ENCODE measurements at places on chromosomes 3 and 15.

GRCh38 chr3:41318520-41318919, 119.2 kb downstream of the CTNNB1 start:
- no peak for ATAC-seq

DNA sequence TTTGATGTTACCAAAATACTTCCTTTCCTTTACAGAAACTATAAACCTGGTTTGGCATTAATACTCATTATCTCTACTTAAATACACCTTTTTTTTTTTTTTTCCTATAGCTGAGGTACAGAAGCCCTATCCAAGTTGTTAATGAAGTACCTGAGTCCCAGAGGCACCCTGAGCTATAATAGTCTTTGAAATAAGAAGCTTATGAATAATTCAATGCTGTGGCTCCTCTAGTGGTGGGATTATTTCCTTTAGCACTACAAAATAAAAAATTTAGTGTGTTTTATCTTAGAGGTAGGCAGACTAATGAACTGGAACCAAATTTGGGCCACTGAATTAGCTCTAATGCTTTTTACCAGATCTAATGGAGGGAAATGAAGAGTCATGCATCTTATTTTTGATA, 611.9 kb downstream of the EDEM1 start:
- ATAC-seq, result no peak

DNA sequence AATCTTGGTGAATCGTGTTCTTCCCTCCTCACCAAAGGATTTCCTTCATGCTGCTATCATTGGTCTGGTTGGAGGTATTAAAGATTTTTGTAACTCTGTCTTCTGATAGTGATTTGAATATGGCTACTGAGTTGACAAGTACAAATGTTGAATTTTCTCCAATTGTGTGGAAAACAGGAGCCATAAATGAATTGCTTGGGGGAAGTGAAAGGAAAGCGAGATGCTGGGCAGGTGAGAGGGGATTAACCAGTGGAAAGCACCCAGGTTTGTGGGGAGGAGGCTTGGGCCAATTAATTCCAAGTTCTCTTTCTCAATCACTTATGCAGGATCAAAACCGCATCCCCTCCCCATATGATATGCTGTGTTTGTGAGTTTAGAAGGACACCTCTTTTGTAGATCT, 372.5 kb downstream of the IL20RB start:
- no peak for ATAC-seq

DNA sequence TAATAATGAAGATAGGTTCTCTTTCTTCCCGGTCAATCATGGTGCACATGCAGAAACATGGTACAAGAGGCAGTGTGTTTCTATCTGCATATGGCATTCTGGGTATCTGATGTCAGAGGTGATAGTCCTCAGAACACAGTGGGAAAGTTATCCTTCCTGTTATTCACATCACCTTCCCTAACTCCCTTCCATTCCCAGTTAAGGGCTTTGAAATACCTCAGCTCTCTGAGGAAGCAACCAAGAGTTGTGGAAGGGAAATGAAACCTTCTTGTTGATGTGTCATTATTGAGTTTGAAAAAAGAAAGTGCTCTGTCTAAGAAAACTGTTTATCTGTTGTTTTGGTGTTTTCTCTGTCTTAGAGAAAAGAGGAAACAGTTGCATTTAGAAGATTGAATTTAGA, 21.9 kb upstream of the P2RY13 start:
- no peak for ATAC-seq

GRCh38 chr3:31218082-31218481, 314.6 kb upstream of the STT3B start:
- ATAC-seq, result peak; percentile 66

DNA sequence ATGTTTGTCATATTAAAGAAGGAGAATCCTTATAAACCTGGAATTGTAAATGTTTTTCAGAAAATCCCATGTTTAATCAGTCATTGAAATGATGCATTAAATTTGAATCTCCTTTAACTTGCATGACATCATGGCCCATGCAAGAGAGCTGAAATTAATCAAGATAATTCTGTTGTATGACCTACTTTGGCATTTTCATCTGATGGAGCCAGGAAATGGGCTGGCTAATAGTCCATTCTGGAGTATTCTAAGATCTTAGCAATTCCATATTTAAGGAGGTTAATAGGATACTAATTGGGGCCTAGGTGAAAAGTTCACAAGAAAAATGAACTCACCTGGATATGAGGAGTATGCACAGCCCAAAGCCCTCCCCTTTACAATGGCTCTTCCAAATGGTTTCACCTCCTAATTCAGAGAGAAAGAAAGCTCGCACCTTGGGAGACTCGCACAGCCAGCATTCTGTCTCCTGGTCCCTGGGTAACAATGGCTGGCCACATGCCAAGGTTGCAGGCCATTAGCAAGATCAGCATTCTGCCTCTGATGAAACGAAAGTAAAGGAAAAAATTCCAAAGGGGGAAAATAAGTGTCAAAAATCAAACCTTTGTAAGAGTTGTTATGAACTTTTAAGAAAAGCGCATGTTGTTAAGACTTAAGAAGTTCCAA, 786.4 kb downstream of the MCTP2 start:
- no peak for ATAC-seq

- ATAC-seq, result no peak
Measured at GRCh38 chr3:61055447-61055846, 195.8 kb downstream of the FHIT start.

GRCh38 chr3:46957092-46957820, 19.3 kb downstream of the CCDC12 start:
- no peak for ATAC-seq

DNA sequence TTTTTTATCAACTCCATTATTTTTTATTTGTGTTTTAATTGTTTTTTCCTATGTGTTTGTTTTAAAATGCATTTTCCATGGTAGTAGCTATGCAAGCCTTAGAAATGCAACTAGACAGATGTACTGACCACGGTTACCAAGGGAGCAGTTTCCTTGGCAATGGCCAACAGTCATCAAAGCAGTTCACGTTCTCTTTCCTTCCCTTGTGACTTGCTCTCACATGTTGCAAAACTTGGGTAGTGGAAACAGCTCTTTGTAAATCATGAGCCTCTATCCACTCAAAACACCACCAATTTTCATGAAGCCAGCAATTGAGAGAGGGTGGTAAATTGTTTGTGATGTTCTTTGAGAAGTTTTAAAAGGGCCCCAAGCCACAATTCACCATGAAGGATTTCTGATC, 499.4 kb upstream of the MDFIC2 start:
- ATAC-seq, result no peak

- ATAC-seq, result no peak
Measured at GRCh38 chr3:138479438-138479863, 45.0 kb downstream of the ESYT3 start.

GRCh38 chr15:23690450-23690852, 3.3 kb upstream of the NDN start:
- no peak for ATAC-seq

- ATAC-seq, result no peak
Measured at GRCh38 chr15:57213862-57214261, 162.4 kb upstream of the CGNL1 start.

GRCh38 chr15:63977119-63977518, 69.2 kb downstream of the DAPK2 start:
- ATAC-seq, result no peak
